ENCODE measurements at places on chromosomes 12 and 14.

DNA sequence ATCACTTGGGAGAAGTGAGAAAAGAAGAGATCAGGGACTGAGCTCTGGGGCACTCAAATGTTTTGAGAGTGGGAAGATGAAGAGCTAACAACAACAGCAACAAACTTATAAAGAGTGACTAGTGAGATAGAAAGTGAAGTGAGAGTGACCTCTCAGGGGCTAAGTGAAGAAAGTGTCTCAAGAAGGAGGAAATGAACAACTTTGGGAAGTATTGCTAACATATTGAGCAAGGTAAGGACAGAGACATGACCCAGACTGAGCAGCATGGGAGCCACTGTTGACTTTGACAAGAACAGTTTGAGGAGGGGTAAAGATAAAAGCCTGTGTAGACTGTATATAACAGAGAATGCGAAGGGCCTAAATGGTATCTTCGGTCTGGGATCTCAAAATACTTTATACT lies 155.1 kb upstream of the BTG1 start:
- no peak for DNase-seq

DNA sequence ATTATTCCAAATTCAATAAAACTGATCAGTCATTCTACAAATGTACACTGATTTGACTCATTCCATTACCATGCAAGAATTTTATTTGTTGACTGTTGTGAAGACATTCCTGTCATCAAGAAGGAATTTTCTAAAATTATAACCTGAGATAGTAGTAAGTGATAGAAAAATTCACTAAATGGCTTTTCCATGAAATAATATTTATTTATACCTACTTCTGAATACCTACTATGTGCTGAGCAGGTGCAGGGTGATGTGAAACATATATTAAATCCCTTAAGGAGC lies 841.7 kb downstream of the NRXN3 start:
- no peak for DNase-seq

DNA sequence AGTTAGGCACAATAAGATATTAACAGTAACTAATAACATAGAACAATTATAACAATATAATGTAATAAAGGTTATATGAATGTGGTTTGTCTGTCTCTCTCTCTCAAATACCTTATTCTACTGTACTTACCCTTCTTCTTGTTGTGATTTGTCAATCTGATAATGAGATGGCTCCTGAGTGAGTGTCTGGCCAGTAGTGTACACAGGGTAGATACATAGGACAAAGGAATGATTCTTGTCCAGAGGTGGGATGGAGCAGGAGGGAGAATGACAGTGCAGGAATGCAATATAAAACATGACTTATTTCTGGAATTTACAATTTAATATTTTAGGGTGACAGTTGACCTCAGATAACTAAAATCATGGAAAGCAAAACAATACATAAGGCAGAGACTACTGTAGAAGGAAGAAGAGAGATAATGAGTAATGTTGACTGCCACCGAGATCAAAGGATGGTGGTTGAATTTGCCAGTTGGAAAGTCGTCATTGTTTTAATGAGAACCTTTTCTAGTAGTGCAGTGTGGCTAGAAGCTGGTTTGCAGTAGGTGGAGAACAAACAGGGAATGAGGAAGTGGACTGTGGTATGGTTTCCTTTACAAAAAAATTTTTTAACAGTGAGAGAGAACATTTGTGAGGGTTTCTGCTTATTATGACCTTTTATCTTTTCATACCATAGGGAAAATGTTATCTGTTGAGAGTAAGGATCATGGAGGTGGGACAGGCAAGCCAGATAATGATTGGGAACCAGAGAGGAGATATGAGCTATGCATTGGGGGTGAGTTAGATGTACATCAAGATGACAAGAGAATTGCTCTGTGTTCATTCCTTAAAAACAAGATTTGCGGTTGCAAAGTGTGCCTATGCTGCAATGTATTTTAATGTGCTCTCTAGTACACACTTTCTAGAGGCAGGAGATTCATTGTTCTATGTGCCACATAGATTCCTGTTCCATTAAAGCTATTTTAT lies 458.3 kb downstream of the BTG1 start:
- DNase-seq = no peak

DNA sequence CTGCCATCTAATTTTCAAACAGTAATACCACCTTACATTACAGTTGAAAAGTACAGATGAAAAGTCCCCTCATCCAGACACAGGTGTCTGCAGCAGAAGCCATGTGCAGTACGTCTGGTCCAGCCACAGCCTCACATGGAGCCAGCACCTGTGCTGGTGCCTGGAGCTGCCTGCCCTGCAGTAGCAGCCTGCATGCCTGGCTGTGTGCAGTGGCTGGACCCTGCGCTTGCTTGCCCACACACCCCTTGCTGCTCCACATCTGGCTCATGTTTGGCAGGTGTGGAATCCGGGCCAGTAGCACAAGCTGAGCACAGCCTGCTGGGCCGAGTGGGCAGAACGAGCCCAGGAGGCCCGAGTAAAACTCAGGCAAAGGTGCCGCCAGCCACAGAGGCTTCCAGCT lies 21.8 kb upstream of the CPM start:
- DNase-seq = no peak

GRCh38 chr12:122111089-122111641 lies 32.6 kb downstream of the MLXIP start:
- DNase-seq = no peak

- DNase-seq = no peak
Observed at GRCh38 chr14:86039176-86039575, 509.2 kb downstream of the FLRT2 start.

DNA sequence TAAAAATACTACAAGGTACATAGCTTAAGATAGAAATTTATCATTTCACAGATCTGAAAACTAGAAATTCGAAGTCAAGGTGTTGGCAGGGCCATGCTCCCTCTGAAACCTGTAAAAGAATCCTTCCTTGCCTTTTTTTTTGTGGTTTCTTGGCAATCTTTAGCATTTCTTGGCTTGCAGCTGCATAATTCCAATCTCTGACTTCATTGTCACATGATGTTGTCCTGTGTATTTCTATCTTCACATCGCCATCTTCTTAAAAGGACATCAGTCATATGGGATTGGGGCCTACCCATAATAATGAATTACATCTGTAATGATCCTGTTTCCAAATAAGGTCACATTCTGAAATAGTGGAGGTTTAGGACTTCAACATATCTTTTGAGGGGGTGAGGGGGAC lies 250.4 kb downstream of the TMTC2 start:
- no peak for DNase-seq

DNA sequence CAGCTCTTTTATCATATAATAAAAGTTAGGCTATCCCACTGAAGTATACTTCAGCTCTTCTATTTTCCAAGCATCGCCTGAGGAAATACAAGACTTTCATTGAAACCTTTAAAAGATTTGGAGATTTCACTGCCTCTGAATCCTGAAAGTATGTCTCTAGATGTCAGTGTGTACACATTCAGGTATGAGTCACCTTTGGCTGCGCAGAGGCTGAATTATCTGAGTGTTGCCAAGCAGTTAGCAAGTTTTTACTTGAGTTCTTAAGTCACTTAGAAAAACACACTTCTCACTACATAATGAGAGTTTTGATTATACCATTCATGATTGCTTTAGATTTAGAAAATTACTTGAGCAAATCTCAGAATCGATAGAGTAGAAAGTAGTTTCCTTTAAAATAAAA lies 210.3 kb downstream of the TMTC2 start:
- no peak for DNase-seq

- DNase-seq = no peak
Observed at GRCh38 chr12:85617307-85618091, 218.7 kb downstream of the RASSF9 start.

DNA sequence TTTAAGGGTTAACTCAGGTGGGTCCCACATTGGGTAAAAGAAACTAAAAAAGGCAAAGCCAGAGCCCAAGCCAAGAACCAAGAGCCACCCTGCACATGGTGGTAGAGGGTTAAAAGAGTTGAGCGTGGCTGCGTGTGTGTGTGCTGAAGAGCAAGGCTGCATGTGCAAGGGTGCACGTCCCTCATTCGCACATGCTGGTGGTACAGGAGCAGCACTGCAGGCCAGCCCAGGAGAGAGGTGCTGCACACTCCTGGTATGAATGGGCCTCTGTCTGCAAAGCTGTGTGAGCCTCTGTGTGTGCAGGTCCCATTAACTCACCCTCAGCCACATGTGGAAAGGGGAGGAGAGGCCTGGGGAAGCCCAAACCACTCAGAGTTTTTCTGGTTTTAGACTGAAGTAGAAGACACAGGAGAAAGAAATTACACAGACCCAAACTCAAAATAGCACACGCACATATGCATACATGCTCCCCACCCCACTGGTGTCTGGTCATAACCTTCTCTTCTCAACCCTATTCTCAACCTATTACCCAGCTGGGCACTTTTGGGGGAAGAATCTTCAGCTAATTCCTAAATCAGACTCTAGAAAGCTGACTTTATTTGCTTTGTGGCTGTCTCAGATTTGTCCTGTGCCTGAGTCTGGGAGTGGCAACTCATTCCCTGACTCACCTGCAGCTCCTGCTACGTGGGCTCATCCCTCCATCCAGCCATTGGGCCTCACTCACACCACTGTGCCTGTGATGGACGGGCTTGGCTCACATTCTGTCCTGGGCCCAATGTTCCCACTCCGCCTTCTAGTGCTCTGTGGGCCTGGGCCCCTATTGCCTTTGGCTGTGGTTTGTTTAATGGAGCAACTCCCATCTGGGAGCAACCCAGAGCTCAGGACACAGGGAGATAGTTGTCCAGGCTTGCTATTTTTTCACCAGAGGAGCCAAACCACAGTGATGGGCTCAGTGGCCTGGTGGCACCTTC lies 30.8 kb upstream of the COL2A1 start:
- no peak for DNase-seq

GRCh38 chr14:51079085-51079484 lies 15.8 kb downstream of the TRIM9 start:
- DNase-seq = no peak

DNA sequence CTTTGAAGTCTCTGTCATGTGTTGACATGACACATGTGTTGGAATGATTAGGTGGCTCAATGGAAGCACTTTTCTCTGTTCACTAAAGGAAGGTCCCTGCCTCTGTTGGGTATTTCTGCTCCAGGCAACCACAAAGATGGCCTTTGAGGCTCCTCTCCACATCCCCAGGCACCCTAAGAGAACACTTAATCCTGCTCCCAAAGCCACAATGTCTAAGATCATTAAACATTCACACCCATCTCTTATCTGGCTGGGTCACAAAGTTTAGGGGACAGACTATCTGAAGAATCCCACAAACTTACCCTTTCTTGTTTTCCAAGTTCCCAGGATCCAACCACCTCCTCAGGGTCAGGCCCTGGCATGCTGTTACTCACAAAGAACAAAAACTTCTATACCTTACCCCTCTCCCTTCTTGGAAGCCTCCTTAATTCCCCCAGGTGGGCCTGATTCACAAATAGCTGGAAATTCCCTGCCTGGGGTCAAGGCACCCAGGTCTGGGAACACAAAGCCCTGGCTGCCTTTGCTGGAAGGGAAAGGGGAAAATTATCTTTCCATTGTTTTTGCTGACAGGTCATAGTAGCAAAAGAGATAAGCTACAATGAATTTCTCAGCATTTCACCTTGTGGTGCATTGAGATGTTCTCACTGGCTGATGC lies 333.7 kb downstream of the PCNX1 start:
- DNase-seq = no peak

DNA sequence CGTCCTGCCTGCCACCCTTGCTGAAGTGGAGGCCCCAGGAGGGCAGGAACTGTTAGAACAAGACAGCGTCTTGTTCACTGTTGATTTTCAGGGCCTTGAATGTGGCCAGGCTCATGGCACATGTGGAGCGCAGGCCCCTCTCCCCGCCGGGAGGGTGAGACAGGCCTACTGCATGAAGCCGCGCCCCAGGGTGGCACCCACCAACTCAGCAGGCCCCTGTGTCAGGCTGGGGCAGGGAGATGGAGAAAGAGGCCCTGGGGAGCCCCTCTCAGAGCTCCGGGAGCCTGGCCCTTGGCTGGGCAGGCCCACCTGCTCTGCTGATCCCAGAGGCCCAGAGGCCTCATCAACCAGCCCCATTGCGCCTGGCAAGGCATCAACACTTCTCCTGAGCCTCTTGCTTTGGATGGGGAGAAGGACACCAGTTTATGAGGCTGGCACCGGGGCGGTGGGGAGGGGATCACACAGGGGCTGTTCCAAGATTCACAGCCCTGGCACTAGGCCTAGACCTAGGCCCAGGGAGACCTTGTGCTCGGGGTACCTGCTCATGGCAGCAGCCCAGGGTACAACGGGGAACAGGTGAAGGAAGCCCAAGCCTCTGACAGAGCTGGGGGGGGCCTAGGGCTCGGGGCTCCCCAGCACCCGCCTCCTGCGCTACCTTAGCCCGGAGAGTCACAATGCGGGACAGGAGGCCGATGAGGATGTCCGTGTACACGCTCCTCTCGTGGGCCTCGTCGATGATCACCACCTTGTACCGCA lies 18.1 kb downstream of the DHX37 start:
- no peak for DNase-seq

DNA sequence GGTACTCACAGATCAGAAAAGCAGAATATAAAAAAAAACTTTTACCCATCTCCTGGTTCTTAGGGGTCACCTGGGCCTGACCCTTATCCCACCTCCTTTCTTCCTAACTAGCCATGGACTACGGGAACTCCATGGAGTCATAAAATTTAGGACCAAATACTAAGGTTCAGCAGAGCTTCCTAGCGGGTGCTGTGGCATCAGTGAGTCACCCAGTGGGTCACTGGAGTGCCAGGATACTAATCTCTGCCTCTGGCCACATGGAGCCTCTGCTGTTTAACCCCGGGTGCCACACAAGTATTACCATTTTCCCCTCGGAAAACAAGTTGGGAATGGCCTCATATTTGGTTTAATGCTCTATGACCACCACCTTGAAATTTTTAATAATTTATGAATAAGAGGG lies 6.9 kb downstream of the ZBTB39 start:
- DNase-seq = no peak

- no peak for DNase-seq
Observed at GRCh38 chr12:132622437-132623071, 4.0 kb downstream of the P2RX2 start.

GRCh38 chr14:55340482-55340881 lies 69.3 kb downstream of the FBXO34 start:
- DNase-seq = no peak

DNA sequence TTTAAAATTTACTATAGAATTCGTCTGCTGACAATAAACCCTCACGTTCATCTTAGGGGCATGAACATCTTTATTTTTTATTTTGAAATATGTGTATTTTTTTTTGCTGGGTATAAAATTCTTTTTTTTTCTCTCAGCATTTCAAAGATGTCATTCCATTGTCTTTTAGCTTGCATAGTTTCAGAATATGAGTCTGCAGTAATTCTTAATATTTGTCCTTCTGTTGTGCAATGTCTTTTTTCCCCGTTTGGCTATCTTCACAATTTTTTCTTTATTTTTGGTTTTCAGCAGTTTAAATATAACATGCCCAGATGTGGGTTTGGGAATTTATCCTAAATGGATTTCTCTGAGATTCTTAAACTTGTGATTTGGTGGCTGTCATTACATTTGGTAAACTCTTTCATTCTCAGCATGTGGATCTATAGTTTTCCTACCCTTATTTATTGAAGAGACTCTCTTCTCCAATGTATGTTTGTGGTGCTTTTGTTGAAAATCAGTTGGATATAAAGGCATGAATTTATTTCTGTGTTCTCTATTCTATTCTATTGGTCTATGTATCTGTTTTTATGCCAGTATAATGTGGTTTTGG lies 37.8 kb upstream of the PLBD1 start:
- DNase-seq = no peak

Data from Panc1 (cell line).